ENCODE measurements at places on chromosomes 3 and 15. TPM values are rescaled to one million over a fixed set of nuclear protein-coding genes. Genes with fewer than 3 reads are reported as not detected.
A peak's percentile ranks its signal among the peaks of the same experiment; 100 is the strongest.

The SLC51B gene
- total RNA-seq, result not detected

The NOX5 gene
- 0.45 TPM for total RNA-seq

The GPX1 gene
- total RNA-seq, result 195 TPM

The SCN11A gene
- under 0.01 TPM for total RNA-seq

The ADAMTS7 gene
- 6.1 TPM for total RNA-seq

The ATXN7 gene
- 40.3 TPM for total RNA-seq

The KCNMB2 gene
- 6.2 TPM for total RNA-seq

The LMAN1L gene
- not detected for total RNA-seq

The DNAH12 gene
- total RNA-seq, result 0.92 TPM

The SRGAP3 gene
- total RNA-seq, result 10.9 TPM

DNA sequence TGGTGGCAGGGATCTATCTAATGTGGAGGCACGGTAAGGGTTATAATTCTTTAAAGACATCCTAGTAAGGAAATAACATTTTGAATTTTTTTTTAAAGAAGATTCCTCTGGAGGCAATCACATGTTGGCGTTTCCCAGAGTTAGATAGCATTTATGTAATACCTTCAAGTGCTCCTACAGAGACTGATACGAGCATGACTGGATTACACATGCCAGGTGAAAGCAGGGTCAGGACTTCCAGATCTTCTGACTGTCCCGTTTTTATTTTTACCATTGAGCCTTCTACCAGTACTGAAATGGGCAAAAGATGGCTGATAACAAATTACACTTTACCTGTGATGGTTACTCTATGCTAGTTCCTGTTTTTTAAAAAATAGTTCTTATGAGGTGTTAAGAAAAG lies 13.8 kb downstream of the IL17RB start:
- DNase-seq, result no peak
- H3K27me3 ChIP-seq, result no peaks in the 10 kb centered on the region
- no peaks in the 10 kb centered on the region for H3K4me1 ChIP-seq
- H3K36me3 ChIP-seq, result no peaks in the 10 kb centered on the region
- no peak overlapping the region for H3K27ac ChIP-seq

- no peak overlapping the region for H3K4me3 ChIP-seq
- DNase-seq, result no peak
- H3K27me3 ChIP-seq, result no peaks in the 10 kb centered on the region
- no peaks in the 10 kb centered on the region for H3K36me3 ChIP-seq
- H3K27ac ChIP-seq, result no peak overlapping the region
Measured at GRCh38 chr3:79672731-79673130, 95.1 kb downstream of the ROBO1 start.

DNA sequence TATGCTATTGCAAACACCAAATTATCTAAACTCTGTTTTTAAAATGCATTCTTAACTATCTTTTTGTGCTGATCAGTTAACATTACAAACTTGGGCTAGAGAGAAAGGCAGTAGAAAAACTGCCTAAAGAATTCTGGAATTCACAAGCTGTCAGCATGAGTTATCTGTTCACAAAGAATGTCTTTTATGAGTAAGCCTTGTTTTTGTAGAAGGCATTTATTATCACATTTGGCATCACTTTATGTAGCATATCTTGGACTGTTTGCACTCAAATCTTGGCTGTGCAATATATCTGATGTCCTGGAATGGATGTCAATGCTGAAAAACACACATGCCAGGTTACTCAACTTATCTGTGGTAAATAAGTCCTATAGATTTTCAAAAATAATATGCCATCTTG lies 15.5 kb upstream of the BCHE start:
- no peak overlapping the region for H3K4me3 ChIP-seq
- H3K36me3 ChIP-seq, result no peaks in the 10 kb centered on the region
- H3K4me1 ChIP-seq, result no peaks in the 10 kb centered on the region
- no peak for DNase-seq
- no peak overlapping the region for H3K27ac ChIP-seq

DNA sequence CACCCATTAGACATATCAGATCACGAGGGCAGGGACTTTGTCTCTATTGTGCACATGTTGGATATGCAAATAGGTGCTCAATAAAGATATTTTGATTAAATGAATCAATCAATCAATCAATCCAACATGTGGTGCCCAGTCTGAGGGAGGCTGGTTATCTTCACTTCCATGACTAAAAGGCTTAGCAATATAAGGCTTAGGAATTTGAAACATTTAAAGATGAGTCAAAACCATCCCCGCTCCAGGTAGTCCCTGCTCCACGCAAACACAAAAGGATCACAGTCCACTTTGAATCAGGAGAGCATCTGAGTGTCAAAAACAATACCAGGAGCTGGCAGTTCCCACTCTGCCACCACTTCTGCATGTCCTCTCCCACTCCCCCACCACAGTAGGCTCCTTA lies 25.8 kb upstream of the PRICKLE2 start:
- no peak for DNase-seq
- peaks cover 11% of the 10 kb centered on the region for H3K4me1 ChIP-seq
- H3K36me3 ChIP-seq, result no peaks in the 10 kb centered on the region

DNA sequence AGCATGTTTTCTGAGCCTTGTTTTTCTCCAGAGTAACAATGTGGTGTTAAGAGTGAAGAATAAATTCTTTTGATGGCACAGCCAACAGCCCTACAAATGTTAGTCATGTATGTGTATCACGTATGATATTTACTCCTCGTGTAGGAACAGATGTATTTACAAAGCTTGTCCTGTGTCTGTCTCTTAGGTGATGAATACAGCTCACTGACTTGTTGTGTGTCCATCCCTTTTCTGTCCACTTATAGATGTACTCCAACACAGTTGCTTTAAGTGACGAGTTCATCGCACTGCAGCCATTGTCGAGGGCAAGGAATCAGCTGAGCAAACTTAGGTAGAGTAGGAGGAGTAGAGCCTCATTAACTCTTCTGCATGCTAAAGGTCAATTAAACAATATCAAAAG lies 78.1 kb downstream of the DCUN1D1 start:
- no peaks in the 10 kb centered on the region for H3K27me3 ChIP-seq
- no peak overlapping the region for H3K4me3 ChIP-seq
- DNase-seq, result no peak
- no peak overlapping the region for H3K27ac ChIP-seq
- H3K4me1 ChIP-seq, result no peaks in the 10 kb centered on the region

GRCh38 chr15:100269831-100270230 lies 71.9 kb downstream of the ADAMTS17 start:
- no peak overlapping the region for H3K4me3 ChIP-seq
- DNase-seq, result no peak
- no peaks in the 10 kb centered on the region for H3K27me3 ChIP-seq
- no peaks in the 10 kb centered on the region for H3K4me1 ChIP-seq

GRCh38 chr15:44882499-44882968 lies 74.0 kb upstream of the TERB2 start:
- no peak for DNase-seq
- no peaks in the 10 kb centered on the region for H3K36me3 ChIP-seq
- no peak overlapping the region for H3K4me3 ChIP-seq
- H3K27me3 ChIP-seq, result no peaks in the 10 kb centered on the region

DNA sequence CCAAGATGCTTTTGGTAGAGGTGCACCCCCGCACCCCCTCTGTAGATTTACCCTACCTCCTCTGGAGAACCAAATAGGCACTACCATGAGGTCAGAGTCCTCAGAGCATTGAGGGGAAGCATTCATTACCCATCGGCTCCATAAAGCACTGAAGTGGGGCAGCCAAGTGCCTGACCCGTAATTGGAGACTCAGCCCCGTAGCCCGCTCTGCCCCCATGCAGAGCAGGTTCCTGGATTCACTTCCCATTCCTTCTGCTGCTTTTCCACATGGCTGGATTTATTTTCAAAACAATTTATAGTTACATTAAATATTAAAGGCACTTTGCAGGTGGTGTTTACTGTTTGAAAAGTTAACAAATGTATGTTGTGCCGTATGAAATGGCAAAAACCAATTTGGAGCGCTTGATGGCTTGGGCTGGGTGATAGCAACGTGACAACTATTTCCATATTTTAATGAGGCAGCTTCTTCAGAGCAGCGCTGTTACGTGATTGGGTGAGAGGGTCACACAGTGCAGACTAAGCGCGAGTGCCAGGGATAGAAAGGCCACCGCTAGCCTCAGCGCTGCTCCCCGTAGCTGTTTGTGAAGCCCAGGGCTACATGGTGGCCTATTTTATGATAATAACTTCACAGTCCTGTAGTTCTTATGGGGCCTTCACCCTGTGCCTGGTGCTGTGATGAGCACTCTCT lies 373.8 kb upstream of the PROK2 start:
- peaks cover 4% of the 10 kb centered on the region for H3K4me1 ChIP-seq
- H3K4me3 ChIP-seq, result no peak overlapping the region
- no peaks in the 10 kb centered on the region for H3K27me3 ChIP-seq

DNA sequence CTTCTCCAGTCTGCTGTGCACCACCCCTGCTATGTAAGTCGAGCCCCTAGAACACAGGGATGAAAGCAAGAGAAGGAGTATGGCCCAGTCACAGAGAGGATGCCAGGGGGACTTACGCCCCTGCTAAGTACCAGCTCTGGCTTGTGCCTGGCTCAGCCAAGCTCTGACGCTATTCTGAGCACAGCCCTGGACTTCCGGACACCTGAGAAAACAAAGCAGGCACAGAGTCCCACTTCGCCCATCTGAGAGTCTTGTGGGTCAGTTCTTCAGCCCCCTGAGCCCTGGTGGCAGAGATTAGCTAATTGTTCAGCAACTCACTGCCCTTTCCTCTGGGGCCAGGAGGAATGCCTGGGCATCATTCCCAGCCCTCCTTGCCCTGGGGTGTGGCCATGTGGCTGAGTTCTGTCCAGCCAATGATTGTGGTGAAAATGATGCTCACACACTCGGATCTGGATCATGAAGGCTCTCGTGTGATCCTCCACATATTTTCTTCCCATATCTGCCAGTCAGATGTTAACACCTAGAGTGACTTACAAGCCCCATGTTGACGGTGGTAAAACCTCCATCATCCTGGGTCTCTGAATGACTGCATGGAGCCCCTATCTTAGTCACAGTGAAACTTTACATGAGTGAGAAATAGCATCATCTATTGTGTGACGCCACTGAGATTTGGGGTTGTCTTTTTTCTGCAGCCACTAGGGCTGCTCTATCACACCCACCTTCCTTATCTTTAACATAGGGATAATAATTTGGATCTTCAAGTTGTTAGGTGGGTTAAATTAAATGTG lies 105.7 kb downstream of the TPRA1 start:
- H3K36me3 ChIP-seq, result no peaks in the 10 kb centered on the region
- peaks cover 7% of the 10 kb centered on the region for H3K4me1 ChIP-seq

GRCh38 chr3:170532573-170532972 lies 53.3 kb downstream of the SLC7A14 start:
- H3K27me3 ChIP-seq, result no peaks in the 10 kb centered on the region
- H3K4me3 ChIP-seq, result no peak overlapping the region
- H3K4me1 ChIP-seq, result peaks cover 2% of the 10 kb centered on the region
- no peaks in the 10 kb centered on the region for H3K36me3 ChIP-seq
- no peak overlapping the region for H3K27ac ChIP-seq

GRCh38 chr3:141370065-141370533 lies 1.8 kb downstream of the ZBTB38 start:
- H3K27ac ChIP-seq, result no peak overlapping the region
- DNase-seq, result peak; percentile 58
- no peaks in the 10 kb centered on the region for H3K36me3 ChIP-seq
- no peak overlapping the region for H3K4me3 ChIP-seq
- no peaks in the 10 kb centered on the region for H3K27me3 ChIP-seq
- H3K4me1 ChIP-seq, result peaks cover 19% of the 10 kb centered on the region

GRCh38 chr3:193014902-193015301 lies 97.2 kb upstream of the MB21D2 start:
- H3K36me3 ChIP-seq, result no peaks in the 10 kb centered on the region
- DNase-seq, result no peak
- H3K4me3 ChIP-seq, result no peak overlapping the region
- H3K4me1 ChIP-seq, result peaks cover 2% of the 10 kb centered on the region

DNA sequence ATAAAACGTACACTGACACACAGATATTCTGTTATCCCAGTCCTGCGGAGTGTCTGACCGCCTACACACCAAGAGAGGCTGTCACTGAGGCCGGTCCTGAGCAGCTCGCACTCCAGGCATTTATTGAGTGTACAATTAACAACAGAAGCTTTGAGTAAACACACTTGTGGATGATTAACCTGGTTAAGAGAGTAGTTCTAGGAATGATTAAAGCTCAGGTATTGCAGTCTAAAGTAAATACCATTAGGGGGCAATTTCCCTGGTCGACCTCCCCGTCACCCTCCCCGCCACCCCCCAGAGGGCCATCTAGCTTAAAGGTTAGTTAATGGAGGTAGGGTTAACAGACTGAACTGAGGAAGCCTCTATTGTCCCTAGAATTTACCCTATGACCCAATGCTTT lies 1278.5 kb downstream of the NSUN3 start:
- H3K36me3 ChIP-seq, result no peaks in the 10 kb centered on the region
- DNase-seq, result no peak
- no peak overlapping the region for H3K27ac ChIP-seq

DNA sequence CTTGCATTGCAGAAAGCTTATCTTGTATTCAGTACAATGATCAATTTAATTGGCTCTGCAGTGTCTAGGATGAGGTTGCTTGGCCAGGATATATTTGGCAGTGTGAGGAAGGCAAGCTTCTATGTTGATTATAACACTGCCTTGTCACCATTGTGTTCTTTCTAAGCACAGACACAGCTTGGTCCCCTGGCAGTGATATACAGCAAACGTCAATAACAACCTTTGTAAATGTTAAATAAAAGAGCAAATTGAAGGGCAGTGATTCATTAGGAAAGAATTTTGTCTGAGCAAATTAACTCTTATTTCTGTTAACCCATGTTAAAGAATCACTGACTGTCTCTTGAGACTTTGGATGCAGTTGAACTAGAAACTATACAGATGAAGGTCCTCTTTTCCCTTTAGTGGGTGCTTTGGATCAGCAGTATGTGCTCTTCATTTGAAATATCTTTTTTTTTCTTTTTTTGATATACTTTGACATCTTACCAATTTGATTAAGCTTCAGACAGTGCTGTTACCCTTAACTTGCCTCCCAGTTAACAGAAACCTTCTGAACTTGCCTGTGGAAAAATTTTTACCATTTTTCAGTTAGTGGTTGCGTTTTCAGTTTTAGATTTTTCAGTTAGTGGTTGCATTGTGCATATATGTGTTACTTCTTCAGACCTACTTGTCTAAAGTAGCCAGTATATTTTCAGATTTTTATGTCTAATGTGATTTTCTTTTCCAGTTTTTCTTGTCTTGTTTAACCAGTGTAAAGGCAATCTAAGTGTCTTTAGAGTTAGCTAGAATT lies 199.8 kb downstream of the TCF12 start:
- no peak overlapping the region for H3K4me3 ChIP-seq
- no peaks in the 10 kb centered on the region for H3K27me3 ChIP-seq
- no peaks in the 10 kb centered on the region for H3K4me1 ChIP-seq

GRCh38 chr3:164918905-164919304 lies 159.4 kb downstream of the SI start:
- no peaks in the 10 kb centered on the region for H3K36me3 ChIP-seq
- no peak overlapping the region for H3K27ac ChIP-seq
- H3K4me1 ChIP-seq, result no peaks in the 10 kb centered on the region
- no peak overlapping the region for H3K4me3 ChIP-seq

GRCh38 chr3:7075117-7075516 lies 214.2 kb downstream of the GRM7 start:
- H3K27ac ChIP-seq, result no peak overlapping the region
- H3K27me3 ChIP-seq, result no peaks in the 10 kb centered on the region

- no peaks in the 10 kb centered on the region for H3K27me3 ChIP-seq
- no peak for DNase-seq
- no peaks in the 10 kb centered on the region for H3K36me3 ChIP-seq
- H3K4me1 ChIP-seq, result no peaks in the 10 kb centered on the region
Measured at GRCh38 chr3:188722963-188723362, 448.8 kb upstream of the TPRG1 start.

GRCh38 chr3:95401693-95402092 lies 1338.8 kb downstream of the NSUN3 start:
- no peaks in the 10 kb centered on the region for H3K4me1 ChIP-seq
- H3K4me3 ChIP-seq, result no peak overlapping the region
- no peaks in the 10 kb centered on the region for H3K36me3 ChIP-seq
- no peaks in the 10 kb centered on the region for H3K27me3 ChIP-seq
- H3K27ac ChIP-seq, result no peak overlapping the region
